ENCODE measurements at places on chromosomes 1 and 21.

DNA sequence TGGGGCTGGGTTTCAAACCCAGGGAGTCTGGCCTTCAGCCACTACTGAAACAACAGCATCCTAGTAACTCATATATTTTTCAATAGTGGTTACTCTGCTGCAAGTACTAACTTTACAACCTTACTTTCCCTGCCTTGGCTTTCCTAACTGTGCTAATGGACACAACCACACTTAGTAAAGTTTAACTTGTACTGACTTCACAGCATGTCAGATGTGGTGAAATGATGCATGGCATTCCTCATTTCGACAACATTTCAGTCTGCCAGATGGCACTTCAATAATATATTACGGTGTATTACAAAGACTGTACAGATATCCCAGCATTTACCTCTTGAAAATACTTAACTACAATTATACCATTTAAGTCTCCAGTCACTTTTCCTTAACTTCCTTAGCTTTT lies 27.8 kb downstream of the LRRC7 start:
- DNase-seq: no peak

DNA sequence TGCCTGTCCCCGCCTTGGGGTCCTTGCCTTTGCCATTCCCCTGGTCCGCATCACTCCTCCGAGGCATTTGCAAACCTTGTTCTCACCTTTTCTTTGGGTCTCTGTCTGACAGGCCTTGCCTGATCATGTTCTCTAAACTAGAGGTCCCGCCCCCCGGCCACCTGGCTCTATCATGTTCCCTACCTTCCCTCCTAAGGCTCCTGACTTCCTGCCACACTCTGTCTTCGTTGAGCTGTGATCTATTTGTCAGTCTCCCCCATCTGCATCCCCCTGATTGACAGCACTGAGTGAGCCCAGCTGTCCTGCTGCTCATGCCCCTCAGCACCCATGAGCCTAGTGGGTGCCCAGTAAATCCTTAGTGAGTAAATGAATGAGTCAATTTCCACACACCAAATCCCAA lies 22.8 kb downstream of the ERG start:
- no peak for DNase-seq

GRCh38 chr1:95916616-95917015 lies 682.6 kb downstream of the RWDD3 start:
- DNase-seq: no peak

GRCh38 chr1:47759251-47759935 lies 237.8 kb downstream of the TRABD2B start:
- no peak for DNase-seq

GRCh38 chr1:169107603-169108208 lies 1.2 kb downstream of the ATP1B1 start:
- DNase-seq: no peak

- no peak for DNase-seq
Observed at GRCh38 chr21:46605767-46606426, 1.0 kb upstream of the S100B start.

DNA sequence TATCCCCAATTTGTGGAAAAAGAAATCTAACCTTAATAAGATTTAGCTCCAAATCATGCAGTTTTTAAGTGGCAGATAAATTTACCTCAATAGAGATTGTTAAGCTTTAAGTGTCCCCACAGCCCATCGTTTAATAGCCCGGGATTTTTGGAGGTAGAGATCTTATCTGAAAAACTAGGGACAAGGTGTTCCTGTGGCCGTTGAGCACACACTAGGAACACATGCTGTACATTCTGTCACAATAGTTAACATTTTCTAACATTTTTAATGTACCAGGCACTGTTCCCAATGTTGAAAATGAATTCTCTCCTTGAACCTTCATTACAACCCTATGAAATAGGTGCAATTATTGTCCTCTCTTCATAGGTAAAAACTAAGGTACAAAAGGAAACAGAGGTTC lies 85.7 kb upstream of the PLD5 start:
- DNase-seq: no peak

- DNase-seq: no peak
Observed at GRCh38 chr1:205422993-205423642, 1.3 kb upstream of the LEMD1 start.

- no peak for DNase-seq
Observed at GRCh38 chr21:40152476-40152875, 285.2 kb downstream of the PCP4 start.

DNA sequence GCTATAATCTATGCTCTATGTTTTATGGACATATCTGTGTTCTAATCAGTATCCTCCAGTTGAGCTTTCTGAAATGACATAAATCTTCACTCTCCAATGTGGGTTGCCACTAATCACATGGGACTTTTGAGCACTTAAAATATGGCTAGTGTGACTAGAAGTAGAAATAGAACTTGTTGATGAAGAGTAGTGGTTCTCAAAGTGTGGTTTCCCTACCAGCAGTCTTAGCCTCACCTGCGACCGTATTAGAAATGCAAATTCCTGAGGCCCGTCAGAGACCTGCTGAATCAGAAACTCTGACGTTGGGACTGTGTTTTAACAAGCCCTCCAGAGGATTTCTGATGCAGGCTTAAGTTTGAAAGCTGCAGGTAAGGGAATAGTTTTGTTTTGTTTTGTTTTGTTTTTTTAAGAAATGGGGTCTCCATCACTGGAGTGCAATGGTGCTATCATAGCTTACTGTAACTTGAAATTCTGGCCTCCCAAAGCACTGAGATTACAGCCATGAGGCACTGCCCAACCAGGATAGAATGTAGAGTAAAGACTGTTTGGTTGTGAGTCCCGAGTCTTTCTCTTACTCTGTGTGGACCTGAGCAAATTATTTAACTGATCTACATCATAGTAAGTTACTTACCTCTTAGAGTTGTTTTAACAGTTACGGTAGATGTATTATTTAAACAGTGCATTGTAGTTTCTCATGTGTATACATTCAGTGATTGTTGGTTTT lies 21.7 kb downstream of the GLRX2 start:
- DNase-seq: no peak

DNA sequence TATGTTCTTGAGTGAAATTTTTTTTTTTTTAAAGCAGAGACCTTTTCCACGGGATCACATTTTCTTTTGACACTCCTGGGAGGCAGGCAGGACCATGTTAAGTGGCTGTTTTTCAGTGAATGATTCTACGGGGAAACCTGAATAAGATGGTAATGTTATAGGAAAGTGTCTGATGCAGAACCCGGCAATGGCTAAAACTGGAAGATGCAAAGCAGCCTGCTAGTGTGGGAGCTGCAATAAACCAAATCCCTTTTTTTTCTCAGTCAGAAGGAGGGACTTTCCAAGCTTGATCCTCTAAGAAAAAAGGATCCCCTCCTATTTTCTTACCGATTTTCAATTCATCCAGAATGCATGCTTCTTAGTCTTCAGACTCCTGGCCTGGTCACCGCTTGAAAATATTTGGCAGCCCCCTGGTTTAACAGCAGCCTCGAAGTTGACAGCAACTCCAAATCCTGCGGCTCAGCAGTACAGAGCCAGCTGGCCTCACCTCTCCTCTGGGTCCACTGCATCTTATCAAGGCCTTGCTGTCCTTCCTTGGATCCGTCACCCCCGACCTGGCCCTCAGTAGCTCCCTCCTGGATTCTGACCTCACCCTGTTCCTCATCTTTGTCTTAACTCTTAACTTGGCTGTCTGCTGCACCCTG lies 5.6 kb downstream of the MX2 start:
- no peak for DNase-seq

DNA sequence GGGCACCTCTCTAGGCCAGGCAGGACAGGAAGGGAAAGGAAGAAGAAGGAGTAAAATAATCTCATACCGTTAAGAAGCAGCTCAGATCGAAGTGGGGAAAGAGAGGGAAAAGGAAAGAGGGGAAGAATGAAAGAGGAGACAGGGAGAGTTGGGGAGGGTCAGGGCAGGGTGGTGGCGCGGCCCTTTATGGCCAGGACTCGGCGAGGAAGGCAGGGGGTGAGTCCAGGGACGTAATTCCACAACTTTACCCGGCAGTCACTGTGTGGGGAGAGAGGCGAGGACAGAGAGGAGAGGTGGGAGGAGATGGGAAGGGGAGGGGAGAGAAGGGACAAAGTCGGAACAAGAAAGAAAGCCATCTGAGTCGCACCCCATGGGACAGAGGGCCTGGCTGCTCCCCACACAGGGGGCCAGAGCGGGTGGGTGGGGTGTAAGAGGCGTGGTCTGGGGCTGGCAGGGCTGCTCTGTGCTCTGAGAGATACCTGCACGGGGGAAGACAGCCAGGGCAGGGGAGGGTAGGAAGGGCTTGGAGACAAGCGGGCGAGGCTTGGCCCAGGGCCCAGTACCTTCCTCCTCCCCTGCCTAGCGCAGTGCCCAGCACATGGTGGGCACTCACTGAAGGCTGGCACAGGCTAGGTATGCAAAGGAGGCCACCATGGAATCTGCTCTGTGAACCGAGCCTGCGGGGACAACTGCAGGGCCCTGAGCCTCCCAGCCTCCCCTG lies 49.4 kb downstream of the KIF21B start:
- no peak for DNase-seq

DNA sequence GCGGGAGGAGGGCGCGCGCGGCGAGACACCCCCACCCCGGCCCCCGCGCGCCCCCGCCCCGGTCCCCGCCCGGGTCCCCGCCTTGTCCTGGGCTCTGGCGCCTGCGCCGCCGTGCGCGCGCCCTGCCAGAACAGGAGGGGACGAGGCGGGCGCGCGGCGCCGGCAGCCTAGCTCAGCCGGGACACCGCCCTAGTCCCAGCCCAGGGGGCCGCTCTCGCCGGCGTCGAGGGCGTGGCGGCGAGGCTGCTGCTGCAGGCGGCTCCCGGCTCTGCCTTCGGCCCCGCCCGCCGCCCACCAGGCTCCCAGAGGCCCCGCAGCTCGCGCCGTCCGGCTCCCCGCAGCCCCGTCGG lies at the start of gene RCAN3:
Gene RCAN3 (plus strand): TSS at position 128 of the 350 bp plus-strand sequence. CDS start 11,537 bp downstream, outside the sequence.
- peak; percentile 53 for DNase-seq

GRCh38 chr1:230215529-230215928 lies 148.5 kb downstream of the GALNT2 start:
- DNase-seq: no peak

DNA sequence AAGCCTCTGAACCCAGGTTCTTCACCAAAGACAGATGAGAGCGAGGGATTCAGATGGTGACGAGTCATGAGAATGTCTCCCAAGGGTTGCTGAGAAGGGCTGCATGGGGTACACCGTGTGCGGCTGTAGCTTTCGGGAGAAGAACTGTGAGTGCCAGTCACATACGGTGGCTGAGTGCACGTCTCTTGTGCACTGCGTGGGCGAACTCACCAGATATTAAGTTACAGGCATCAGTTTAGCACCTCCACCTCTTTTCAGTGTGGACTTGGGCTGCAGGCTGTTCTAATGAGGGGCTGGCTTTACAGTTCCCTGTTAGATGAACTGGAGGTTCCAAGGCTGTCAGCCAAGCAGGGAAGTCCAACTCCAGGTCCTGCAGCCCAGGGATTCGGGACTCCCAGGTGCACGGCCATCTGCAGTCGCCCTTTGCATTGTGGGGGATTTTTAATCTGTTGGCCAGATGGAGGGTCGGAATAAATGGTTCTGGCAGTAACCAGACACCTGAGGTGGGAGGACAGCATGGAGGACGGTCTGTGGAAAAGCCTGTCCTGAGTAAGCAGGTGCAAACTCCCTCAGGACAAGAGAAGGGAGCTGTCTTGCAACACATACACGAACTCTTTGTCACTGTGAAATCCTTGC lies 26.5 kb upstream of the AVPR1B start:
- DNase-seq: no peak

DNA sequence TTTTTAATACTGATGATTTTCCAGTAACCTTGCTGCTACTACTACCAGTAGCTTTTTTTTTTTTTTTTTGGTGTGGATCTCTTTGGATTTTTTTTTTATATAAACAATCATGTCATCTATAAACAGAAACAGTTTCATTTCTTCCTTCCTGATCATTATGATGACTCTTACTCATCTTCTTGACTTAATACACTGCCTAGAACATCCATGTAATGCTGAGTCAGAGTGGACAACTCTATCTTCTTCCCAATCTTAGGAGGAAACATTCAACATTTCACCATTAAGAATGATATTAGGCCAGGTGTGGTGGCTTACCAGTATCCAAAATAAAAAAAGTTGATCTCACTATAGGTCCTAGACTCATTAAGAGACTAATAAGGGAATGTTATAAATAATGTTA lies 69.1 kb downstream of the RUSC1 start:
- no peak for DNase-seq

DNA sequence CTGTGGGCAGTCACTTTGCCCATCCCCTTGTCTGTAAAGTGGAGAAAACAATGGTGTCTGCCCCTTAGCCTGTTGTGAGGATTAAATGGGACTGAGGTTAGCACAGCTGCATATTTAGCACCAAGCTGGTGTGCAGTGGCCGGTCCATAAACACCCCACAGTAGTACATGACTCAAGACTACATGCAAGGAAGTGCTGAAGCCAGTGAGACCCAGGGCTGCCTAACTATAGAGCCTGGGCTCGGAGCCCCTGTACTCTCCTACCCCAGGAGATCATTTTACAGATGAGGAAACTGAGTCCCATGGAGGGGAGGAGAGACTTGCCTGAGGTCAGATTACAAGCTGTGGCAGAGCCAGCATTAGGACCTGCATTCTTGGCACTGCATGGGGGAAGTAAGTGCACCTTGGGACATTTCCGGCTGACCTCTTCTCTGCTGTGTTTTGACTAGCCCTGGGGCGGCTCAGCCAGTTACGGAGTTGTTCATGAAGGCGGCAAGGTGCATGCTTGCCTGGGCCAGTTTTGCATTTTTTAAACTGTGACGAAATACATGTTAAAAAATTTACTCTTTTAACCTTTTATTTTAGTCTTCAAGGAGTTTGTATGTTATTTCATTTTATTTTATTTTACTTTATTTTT lies 3.2 kb downstream of the SERINC2 start:
- no peak for DNase-seq

- DNase-seq: no peak
Observed at GRCh38 chr1:230271300-230272035, 154.7 kb downstream of the PGBD5 start.

GRCh38 chr21:34795548-34796180 lies 126.9 kb downstream of the CLIC6 start:
- DNase-seq: no peak

DNA sequence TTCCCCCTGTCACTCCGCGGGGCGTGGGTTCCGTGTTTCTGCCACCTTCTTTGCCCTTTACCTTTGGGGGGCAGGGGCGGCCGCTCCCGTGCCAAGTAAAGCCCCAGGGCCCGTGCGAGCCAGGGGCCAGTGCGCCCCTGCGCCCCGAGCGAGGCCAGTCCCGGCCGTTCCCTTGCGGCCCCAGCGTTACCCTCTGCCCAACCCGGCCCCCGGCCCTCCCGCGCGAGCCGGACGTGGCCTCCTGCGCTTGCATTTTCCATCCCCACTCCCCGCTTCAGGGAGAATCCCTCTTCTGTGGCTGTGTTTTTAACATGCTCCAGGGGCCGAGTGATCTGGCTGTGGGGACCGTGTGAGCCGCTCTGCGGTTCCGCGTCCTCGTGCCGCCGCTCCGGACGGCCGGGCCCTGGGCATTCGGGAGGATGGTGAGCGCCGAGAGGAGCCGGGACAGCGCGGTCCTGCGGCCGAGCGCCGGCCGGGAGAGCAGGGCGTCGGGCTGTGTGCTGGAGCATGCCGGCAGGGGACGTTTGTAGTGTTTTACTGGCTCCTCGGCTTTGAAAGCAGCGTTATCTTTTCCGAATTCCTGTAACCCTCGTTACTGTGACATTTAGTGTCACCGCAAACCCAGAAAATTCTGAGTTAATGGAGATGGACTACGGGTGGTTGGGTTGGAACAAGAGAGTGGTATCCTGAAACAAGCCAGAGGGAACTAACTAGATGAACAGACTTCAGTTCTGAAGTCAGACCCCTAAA lies 1.0 kb downstream of the GALNT2 start:
- DNase-seq: no peak
